ENCODE measurements at places on chromosomes 16 and 17. TPM values are rescaled to one million over a fixed set of nuclear protein-coding genes. Genes with fewer than 3 reads are reported as not detected.

- DNase-seq: no peak
- H3K4me3 ChIP-seq: no peak overlapping the region
- no peak overlapping the region for H3K27ac ChIP-seq
- H3K36me3 ChIP-seq: peaks cover 81% of the 10 kb centered on the region
These were observed 25.2 kb downstream of the NME3 start for GRCh38 chr16:1745900-1746692.

Gene COX6A2
- 1,232 TPM for total RNA-seq

DNA sequence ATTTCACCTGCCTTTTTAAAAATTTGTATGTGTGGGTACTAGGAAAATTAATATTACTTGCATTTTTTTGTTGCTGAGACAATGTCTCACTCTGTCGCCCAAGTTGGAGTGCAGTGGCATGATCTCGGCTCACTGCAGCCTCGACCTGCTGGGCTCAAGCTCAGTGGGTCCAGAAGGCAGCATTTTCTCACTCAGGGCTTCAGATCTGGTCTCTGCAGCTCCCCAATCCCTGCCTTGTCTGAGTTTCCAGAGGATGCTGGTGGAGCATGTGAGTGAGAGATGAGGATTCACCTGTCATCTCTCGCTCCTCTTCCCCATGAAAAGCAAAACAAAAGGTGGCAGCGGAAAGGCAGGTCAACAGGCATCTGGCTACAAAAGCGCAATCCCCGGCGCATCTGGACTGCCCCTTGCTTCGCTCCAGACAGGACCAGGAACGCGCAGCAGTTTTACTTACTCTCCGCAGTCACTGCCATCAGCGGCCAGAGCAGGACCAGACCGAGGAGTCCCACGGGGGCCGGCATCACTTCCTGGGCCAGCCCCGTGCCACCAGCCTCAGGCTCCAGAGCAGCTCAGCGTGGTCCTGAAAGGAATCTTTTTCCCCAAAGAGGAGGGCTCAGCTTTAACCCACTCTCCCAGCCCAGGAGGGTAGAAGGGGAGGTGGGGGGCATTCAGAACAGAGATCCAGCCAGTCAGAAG, 59.9 kb downstream of the LITAF start:
- peak; percentile 41 for DNase-seq
- no peaks in the 10 kb centered on the region for H3K36me3 ChIP-seq
- no peaks in the 10 kb centered on the region for H3K4me1 ChIP-seq
- H3K4me3 ChIP-seq: no peak overlapping the region
- no peak overlapping the region for H3K27ac ChIP-seq

Gene SCNN1B
- 0.57 TPM for total RNA-seq

Data from psoas muscle (tissue), 8 donors.